ENCODE measurements at places on chromosomes 2 and 18.
A peak's percentile ranks its signal among the peaks of the same experiment; 100 is the strongest.

- DNase-seq = no peak
Measured at GRCh38 chr2:60535685-60536312, 17.7 kb downstream of the BCL11A start.

- DNase-seq = no peak
Measured at GRCh38 chr2:211133766-211134165, 577.4 kb downstream of the CPS1 start.

GRCh38 chr2:134917888-134918525 is 615 bp upstream of the CCNT2 start:
- DNase-seq = no peak

DNA sequence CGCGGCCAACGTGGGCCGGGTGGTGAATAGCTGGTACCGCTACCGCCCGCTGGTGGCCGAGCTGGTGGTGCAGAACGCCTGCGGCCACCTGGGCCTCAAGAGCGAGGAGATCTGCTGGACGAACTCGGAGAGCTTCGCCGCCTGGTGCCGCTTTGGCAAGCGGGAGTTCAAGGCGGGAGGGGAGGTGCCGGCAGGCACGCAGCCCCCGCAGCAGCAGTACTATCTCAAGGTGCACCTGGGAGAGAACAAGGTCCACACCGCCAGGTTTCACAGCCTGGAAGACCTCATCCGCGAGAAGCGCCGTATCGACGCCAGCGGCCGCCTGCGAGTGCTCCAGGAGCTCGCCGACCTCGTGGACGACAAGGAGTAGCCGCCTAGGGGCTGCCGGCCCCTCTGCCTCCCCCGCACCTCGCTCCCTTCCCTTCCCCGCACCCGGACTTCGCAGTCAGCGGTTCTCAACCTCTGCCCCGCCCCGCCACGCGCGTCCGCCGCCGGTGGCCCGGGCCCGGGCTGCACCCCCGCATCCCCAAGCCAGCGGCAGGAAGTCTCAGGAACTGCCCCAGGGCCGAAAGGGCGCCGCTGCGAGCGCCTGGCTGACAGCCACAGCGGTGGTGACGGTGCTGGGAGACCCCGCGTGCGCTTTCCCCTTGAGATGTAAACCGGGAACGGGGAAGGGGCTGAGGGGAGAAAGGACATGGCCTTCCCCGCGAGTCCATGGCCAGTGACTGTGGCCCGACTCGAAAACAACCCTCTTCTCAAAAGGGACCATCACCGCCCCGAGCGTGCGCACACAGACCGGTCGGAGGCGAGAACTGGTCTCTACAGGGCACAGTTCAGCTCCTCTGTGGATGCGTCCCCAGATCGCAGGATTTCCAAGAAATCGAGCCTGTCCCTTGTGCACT is 2.2 kb downstream of the LRATD1 start:
- DNase-seq = no peak

DNA sequence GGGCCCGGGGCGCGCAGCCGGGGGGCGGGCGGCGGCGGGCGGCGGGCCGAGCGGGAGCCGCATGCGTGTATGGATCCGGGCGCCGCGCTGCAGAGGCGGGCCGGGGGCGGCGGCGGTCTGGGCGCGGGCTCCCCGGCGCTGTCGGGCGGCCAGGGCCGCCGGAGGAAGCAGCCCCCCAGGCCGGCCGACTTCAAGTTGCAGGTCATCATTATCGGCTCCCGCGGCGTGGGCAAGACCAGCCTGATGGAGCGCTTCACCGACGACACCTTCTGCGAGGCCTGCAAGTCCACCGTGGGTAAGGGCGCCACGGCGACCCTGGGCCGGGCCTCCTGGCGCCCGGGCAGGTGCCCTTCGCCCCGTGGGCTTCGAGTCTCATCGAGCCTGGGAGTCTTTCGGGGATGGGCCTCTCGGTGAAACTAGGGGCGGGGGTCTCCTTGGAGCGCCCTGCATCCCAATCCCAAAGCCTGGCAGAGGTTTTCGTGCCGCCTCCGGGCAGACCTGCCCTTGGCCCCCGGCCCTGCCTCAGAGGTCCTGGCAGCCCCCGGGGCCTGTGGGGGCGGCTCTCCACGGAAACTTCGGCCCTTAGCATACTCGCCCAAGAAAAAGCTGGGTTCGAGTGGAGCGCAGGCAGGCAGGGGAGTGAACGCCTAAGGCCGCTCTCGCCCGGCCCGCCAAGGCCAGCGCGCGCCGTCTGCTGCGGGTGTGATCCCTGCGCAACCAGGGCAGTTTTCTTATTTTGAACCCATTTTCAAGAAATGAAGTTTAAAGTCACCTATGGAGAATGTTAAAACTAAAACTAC is 622 bp downstream of the RAB12 start:
- peak; percentile 54 for DNase-seq

GRCh38 chr2:221758076-221758475 is 186.0 kb upstream of the EPHA4 start:
- peak; percentile 62 for DNase-seq

DNA sequence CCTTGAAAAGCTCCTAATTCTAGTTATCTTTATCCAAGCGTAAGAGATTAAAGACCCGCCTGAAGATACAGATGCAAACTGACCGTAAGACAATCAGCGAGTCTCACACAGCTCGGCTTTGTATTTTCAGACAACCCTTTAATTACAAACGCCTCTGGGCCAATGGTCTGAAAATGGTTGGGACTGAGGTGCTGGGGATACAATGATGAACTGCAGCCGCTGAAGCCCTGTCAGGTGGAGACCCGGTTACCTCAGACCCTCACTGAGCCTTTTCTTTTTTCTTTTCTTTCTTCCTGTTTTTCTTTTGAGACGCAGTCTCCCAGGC is 715 bp upstream of the CFAP36 start:
- DNase-seq = peak; percentile 60

Data from NB4 (cell line).